ENCODE measurements at places on chromosomes 1 and 21. TPM values are rescaled to one million over a fixed set of nuclear protein-coding genes. Genes with fewer than 3 reads are reported as not detected.

TRIM58 gene
- 2.0 TPM for total RNA-seq

BRDT gene
- total RNA-seq, result not detected

LMX1A gene
- not detected for total RNA-seq

NVL gene
- total RNA-seq, result 45.7 TPM

PERM1 gene
- not detected for total RNA-seq

SPATA46 gene
- not detected for total RNA-seq

PLA2G5 gene
- total RNA-seq, result 9.4 TPM
